Right renal pelvis (tissue), 4 donors: ENCODE measurements at places on chromosomes 16 and 17. TPM values are rescaled to one million over a fixed set of nuclear protein-coding genes. Genes with fewer than 3 reads are reported as not detected.

The ACSM3 gene
- 132 TPM for polyA plus RNA-seq

The CIBAR2 gene
- 0.21 TPM for polyA plus RNA-seq

The LITAFD gene
- polyA plus RNA-seq: not detected

- DNase-seq: no peak
Observed at GRCh38 chr16:31452631-31453106, 6.6 kb upstream of the ARMC5 start.

- no peak for DNase-seq
Observed at GRCh38 chr16:87057951-87058560, 259.1 kb downstream of the C16orf95 start.

GRCh38 chr16:82013139-82013538 is 1.9 kb upstream of the SDR42E1 start:
- no peak for DNase-seq

DNA sequence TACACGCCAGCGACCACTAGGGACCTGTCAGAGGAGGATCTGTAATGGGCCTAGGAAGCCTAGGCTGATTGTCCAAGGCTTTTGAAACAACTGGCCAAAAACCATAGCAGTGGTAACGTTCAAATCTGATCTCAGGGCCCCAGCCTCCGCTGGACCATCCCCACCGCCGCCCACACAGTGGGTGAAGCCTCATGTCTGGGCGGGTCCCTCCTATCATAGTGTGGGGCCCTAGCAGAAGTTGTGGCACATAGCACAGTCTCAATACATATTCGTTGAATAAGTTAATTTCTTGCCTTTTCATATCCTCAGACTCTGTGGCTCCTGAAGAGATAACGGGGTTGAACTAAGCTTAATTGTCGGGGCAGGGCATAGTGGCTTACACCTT is 818 bp downstream of the DPH1 start:
- DNase-seq: no peak
